Natural killer cell (primary cell): ENCODE measurements at places on chromosomes 7 and 10. TPM values are rescaled to one million over a fixed set of nuclear protein-coding genes. Genes with fewer than 3 reads are reported as not detected.

Gene WASHC2C
- 63.1 TPM for total RNA-seq

Gene BPGM
- 39.1 TPM for total RNA-seq

DNA sequence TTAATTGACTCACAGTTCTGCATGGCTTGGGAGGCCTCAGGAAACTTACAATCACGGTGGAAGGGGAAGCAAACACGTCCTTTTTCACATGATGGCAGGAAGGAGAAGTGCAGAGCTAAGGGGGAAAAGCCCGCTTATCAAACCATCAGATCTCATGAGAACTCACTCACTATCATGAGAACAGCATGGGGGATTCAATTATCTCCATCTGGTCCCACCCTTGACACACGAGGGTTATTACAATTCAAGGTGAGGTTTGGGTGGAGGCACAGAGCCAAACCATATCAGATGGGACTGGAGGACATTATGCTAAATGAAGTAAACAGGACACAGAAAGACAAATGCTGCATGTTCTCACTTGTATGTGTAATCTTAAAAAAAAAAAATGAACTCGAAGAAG lies 141.4 kb upstream of the HABP2 start:
- DNase-seq: no peak

- DNase-seq: no peak
These were observed 102.0 kb downstream of the STRA8 start for GRCh38 chr7:135335628-135336139.

Gene CROT
- 17.5 TPM for total RNA-seq

Gene AOAH
- 312 TPM for total RNA-seq

- no peak for DNase-seq
These were observed 1428.0 kb upstream of the LRRTM3 start for GRCh38 chr10:65497837-65498236.

GRCh38 chr10:102856758-102857424 lies 2.8 kb downstream of the BORCS7 start:
- no peak for DNase-seq

DNA sequence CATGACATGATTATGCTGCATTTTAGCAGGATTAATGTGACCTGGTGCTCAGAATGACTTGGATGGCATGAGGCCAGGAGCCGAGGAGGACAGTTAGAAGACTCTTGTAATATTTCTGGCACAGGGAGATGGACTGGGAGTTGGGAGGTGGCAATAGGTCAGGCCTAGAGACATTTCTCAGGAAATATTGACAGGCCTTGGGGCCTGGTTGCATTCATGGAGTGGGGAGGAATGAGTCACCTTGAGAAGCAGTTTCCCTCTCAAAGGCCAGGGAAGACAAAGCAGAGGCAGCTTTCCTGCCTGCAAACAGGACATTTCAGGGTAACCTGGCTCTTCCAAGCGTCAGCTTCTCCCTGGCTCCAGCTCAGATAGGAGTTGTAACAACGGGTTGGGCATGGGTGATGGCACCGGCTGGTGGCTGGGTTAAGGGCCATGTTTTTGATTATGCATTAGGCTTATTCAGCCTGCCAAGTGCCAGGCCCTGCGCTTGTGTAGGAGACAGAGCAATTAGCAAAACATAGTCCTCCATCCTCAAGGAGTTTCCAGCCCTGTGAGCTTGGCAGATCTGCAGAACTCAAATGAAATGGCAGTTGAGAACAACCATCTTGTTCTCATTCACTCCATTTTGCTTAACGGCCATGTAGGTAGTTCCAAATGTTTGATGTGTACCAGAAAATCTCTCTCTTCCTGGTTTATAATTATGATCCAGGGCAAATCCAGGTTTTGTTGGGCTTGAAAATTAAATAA lies 38.2 kb downstream of the HK1 start:
- no peak for DNase-seq

DNA sequence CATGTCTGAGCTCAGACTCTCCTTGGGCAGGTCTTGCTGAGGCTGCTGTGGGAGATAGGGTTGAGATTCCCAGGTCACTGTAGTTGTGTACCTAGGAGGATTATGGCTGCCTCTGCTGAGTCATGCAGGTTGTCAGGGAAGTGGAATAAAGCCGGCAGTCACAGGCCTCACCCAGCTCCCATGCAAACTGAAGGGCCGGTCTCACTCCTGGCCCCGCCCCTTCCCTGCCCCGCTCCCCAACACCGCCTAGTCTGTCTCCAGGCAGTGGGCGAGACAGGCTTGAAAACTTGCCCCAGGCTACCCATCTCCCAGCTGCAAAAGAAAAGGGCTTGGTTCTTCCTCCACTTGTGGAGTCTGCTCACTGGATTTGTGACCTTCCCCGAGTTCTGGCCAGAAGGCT lies 41.6 kb upstream of the SDHAF3 start:
- DNase-seq: no peak

Gene CFAP58
- 0.07 TPM for total RNA-seq

Gene PTPRN2
- total RNA-seq: 2.5 TPM

DNA sequence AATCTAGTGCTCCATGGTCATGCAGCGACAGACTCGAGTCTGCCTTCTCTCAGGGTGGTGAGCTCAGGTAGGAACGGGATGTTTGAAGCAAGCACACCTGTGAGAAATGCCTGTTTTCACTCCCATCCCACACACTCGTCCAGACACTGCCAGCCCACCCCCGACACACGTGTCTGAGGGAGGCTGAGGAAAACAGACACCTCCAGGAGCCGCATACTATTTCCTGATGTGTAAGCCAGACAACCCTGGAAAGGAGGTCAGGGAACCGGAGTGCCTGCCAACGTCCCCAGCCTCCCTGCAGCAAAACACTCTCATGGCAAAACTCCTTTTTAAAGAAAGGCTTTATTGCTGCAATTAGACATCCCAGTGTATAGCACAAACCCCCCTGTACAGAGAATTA lies 80.2 kb downstream of the ALOX5 start:
- no peak for DNase-seq

DNA sequence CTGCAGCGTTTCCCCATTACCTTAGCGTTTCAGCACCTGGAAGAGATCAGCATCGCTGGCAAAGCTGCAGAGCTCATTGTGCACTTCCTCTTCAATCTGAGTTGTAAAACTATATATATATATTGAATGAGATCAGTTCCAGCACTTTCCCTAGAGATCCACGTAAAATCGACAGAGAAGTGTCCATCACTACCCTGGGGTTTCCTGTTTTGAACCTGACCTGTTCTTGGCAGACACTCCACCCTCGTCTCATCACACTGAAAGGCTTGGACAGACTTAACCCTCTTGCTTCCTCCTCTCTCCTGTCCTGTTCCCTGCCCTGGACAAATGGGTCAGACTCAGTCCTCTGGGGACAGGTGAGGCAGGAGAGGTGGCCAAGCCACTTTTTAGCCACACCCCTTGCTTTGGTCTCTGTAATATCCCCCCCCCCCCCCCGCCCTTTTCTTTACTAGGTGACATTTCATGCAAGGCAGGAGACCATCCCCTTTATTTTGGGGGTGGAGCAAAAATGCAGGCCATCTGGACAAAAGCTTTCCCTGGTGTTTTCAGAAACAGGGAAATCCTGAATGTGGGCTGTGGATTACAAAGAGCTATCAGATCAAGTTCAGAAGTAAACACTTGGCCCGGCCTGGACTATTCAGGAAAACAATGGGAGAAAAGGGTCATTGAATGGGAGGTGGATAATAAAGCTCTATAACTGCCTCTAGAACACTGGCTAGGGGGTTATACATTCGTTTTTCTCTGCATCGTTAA lies 83.7 kb upstream of the KDM7A start:
- DNase-seq: no peak
